ENCODE measurements at places on chromosomes 12 and 14.

- no peak for DNase-seq
Observed at GRCh38 chr12:100795800-100796179, 1.2 kb downstream of the ANO4 start.

GRCh38 chr12:99111600-99111999 lies 466.5 kb downstream of the APAF1 start:
- no peak for DNase-seq

DNA sequence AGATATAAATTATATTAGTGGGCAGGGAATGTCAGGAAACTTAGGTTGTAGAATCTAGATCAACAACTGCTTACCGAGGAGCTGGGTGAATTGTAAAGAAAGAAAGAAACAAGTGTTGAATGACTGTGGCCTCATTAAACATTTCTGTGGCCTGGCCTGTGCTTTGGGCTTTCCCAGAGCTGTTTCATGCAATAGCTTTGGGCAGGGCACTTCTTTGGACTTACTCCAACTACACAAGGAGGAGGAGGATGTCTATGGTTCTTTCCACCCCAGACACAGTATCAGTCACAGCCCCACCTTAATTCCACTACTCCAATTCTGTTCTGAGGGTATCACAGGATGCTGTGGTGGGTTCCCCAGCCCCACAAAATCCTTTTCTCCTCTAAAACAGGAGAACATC lies 38.0 kb downstream of the DPF3 start:
- DNase-seq = no peak

DNA sequence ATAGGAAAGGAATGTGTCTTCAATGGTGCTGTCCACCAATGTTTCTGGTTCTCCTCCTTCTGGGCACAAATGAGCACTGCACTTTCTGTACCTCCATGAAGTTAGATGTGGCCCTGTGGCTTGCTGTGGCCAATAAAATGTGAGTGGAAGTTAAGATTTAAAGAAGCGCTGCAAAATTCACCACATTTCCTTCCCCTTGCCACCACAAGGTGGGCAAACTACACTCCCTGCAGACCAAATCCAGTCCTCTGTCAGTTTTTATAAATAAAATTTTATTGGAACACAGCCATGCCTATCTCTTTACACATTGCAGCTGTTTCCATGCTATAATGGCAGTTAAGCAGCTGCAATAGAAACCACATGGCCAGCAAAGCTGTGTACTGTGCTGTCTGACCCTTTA lies 141.4 kb upstream of the TMPO start:
- no peak for DNase-seq

- no peak for DNase-seq
Observed at GRCh38 chr12:67543021-67543770, 105.3 kb upstream of the DYRK2 start.

DNA sequence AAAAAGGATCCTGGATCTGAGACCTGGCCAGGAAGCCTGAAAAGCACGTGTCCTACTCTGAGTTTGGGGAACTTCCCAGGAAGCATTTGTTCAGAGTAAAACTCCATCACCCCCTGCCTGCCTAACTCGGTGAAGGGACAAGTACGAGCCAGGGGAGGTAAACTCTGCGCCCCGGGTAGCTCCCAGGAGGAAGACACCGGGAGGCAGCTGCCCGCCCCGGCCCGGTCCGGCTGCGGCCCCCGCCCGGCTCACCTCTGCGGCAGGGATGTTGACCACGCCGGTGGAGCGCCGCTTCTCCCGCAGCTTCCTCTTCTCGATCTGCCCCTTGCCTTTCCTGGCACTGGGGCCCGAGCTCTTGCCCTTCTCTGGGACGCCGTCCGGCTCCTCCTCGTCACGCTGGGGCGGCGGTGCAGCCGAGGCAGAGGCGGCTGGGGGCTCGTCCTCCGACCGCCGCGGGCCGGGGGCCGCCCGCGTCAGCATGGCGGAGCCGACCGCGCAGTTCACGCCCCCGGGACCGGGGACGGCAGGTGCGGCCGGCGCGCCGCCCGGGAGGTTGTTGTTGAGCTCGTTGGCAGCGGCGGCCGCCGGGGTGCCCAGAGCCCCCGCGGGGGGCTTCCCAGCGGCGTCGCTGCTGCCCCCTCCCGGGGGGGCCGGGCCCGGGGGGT lies 1.2 kb downstream of the PAWR start:
- DNase-seq = peak; percentile 38

GRCh38 chr14:94888121-94888520 lies 118.2 kb upstream of the GSC start:
- no peak for DNase-seq

DNA sequence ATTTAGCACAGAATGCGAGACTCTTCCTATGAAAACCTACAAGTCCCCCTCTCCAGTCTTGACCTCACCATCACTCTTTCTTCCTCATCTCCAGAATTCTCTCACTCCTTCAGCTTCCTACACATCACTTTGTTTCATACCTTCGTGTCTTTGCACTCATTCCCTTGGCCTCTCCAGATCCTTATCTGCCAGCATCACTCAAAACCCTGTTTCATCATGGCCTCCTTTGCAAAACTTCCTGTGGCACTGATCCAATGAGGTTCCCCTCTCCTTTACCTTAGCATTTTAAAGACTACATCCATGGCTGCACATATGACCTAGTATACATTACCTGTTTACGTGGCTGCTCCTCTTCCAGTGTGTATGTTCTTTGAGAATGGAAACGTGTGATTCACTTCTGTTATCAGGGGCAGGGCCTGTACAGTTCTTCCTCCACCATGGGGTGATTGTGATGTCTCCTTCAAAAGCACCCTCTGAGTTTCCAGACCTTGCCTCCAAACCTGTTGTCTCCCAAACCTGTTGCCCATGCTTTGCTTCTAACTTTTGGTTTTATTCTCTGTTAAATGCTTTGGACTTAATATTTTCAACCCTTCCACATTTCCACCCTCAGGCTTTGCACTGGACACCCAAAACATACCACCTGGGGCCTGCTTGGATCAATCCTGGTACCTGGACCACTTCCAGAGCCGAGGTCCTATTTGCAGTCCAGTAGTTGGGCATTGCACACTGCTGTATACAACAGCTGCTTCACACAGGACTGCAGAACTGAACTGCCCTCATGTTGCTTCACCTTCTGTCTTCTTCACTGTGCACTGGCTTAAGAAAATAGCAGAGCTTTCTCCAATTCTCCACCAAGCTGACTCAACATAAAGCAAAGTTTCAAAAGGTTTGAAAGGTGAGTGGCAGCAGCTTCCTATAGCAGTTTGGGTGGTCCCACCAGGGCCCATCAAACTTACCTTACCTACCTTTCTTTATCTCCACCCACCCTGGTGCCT lies 131.7 kb downstream of the LLPH start:
- no peak for DNase-seq

DNA sequence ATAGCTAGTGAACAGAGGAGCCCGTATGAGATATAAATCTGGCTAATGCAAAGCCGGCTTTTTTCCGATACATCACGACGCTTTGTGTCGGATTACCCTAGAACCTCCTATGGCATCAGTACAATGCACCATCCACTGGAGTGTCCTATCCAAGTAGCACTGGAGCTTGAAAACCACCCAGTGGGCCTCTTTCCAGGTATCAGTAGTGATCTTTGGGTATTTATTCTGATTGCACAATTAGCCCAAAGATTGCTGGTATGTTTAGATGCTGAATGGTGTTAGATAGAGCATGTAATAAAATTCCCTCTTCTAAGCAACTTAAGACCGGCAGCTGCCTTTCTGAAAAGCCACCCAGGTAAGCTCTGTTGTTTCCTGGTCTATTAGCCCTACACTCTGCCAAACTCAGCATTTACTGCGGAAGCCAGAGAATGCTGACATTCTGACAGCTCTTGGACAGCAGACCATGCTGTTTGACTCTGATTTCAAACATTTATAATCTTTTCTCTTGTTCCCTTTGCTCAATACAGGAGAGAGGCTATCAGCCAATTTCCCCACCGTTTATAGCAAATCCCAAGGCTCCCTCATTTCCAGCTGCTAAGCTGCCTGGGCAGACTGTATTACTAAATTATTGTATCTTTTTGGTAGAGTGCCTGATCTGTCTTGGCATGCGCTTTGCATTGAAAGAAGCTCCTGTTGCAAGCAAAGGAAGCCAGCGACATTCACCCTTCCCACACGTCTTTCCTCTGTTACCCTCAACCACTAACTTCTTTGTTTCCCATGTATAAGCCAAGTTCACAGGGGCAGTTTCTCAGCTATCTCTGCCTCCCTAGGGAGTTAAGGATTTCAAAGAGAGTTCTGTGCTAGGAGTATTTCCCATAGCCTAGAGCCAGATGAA lies 388.3 kb upstream of the GARIN6 start:
- no peak for DNase-seq
